Dermis blood vessel endothelial cell (primary cell): ENCODE measurements at places on chromosomes 5 and 9.

GRCh38 chr5:150078802-150079689, 7.3 kb downstream of the CSF1R start:
- DNase-seq = no peak

DNA sequence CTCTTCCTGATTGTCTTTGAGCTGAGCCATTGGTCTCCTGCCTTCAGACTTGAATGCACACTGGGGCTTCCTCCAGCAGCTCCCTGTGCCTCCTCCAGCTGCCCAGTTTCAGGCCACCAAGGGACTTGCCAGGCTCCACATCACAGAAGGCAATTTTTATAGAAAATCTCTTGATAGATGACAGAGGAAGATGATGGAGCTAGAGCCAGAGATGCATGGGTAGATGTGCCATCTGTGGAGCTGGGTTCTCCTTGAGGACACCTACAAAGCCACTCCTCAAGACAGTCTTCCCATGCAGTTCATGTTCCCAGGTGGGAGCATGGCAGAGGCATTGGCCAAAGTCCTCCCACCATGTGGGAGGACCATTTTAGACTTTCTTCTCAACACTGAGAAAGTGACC, 239.6 kb upstream of the IRX1 start:
- no peak for DNase-seq

DNA sequence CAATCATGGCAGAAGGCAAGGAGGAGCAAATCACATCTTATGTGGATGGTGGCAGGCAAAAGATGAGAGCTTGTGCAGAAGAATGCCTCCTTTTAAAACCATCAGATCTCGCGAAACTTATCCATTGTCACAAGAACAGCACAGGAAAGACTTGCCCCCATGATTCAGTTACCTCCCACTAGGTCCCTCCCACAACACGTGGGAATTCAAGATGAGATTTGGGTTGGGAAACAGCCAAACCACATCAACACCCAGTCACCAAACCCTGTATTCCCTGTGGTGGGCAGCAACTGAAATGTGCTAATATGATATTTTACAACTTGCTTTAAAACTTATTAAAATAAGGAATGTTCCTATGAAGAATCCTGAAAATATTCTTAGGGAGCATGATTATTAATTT, 54.2 kb downstream of the RASGRF2 start:
- no peak for DNase-seq

- no peak for DNase-seq
These were observed 188.3 kb downstream of the GNAQ start for GRCh38 chr9:77843076-77843870.

- no peak for DNase-seq
These were observed 579.7 kb downstream of the CCDC171 start for GRCh38 chr9:16132513-16132912.

- no peak for DNase-seq
These were observed 16.2 kb downstream of the PHF2 start for GRCh38 chr9:93592643-93593021.

- DNase-seq = no peak
These were observed 595.9 kb downstream of the DNAH5 start for GRCh38 chr5:13348568-13348967.

- DNase-seq = peak; percentile 13
These were observed at the start of gene EGFLAM for GRCh38 chr5:38258319-38259061. EGFLAM (plus strand) TSS chr5:38258559; CDS start chr5:38258755, 196 bp downstream.

- no peak for DNase-seq
These were observed 56.7 kb upstream of the EQTN start for GRCh38 chr9:27353474-27354229.

DNA sequence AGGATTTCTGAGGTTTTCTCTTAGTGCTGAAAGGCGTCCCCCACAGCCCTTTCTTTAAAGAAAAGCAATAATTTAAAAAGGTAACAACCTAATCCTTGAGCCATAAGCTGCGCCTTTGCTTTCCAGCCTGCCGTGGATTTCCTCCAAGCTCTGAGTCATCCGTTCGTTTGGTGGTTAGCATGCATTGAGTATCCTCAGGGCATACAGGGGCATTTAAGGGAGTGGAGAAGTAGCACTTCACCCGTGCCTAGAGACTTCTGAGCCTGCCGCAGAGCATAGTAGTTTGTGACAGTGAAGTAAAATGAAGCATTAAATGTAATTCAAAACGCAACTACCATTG, 892 bp upstream of the TNC start:
- DNase-seq = peak; percentile 24

DNA sequence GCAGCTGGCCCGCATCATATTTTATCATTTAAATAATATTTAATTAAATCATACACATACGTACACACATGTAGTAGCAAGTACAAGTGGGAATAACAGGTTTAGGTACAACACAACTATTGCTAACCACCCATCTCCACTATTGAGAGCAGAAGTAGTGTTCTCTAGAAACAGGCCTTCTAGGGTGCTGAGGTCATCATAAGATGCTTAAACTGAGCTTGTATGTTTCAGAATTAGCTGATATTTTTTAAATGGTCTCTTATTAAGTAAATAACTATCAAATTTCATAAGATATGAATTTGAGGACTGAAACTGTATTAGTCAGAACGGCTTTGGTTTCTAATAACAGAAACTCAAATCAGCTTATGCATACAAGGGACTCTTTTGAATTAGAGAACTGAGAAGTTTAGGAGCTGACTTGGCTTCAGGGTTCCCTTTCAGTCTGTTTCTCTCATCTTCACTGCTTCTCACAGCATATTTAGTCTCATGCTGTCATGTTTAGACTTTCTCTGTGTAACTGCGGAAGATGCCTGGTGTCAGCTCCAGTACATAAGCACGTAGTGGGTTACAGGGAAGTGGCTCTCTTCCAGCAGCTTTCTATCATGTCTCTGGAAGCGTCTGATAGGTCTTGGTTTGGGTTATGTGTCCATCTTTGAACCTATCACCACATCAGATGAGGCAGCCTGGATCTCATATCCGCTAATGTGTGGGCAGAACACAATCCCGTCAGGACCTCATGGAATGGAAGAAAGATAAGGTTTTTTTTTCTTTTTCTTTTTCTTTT, 25.0 kb upstream of the OCLN start:
- DNase-seq = no peak

GRCh38 chr5:17497446-17497845, 585 bp upstream of the TAF11L2 start:
- no peak for DNase-seq

DNA sequence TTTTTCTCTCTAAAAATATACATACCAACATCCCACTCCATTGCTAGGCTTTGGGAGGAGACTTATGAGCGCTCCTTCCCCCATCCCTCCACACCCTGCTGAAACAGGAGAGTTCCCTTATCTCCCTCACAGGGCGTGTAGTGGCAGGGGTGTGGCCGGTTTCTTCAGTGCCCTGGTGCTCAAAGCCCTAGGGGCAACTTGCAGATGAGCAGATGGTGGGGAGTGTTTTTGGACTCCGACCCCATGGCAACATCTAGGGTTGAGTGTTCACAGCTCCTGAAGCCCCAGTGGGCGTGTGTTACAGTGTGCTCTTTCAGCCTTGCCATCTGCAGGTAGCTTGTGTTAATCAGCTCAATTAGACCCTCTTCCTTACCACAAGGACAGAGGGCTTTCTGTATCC, 409.5 kb downstream of the MAT2B start:
- DNase-seq = no peak

GRCh38 chr9:104850786-104851545, 77.0 kb downstream of the ABCA1 start:
- DNase-seq = peak; percentile 39

DNA sequence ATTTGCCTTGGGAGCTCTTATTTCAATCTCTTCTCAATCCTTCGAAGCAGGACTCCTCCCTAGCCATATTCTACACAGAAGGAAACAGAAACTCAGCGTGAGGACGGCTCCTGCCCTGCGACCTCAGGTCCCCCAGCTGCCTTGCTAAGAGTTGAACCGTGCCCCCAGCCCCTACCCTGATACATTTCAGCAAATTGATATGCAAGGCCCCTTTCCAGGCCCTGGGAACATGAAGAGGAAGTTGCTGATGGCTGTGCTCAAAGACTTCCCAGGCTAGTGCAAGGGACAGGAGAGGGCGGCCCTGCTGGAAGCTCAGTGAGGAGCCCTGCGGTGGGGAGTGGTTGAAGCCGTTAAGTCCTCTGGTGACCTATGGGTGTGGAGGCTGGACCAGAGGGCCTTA, 41.5 kb downstream of the BOD1 start:
- no peak for DNase-seq

DNA sequence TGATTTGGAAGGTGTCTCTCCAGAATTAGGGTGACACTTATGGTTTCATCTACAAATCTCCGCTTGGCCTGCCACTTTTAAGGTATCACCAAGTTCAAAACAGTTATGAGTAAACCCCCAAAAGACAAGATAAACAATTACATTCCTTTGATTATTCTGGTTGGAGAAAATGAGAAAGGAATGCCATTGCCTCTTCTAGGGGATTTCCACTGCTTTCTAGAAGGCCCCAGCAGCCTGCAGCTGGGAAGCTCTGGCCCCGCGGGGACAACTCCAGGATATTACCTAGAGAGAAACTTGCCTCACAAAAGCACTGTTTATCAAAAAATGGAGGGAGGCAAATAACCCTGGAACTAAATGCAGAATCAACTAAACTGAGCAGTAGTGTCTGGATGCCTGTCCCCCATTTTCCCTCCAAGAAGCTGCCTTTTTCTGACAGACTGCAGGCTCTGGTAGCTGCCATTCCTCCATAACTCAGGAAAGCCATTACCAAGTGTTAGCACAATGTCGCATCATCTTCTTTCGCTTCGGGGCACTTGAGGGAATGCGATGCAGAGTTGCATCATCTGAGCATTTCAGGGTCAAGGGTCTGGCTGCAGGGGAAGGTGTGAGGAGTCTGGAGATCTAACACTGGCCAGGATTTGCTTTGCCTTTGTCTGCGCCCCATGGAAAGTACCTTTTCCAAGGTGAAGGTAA, 71.5 kb upstream of the PLPP6 start:
- peak; percentile 28 for DNase-seq
